ENCODE measurements at places on chromosomes 1 and 21.

DNA sequence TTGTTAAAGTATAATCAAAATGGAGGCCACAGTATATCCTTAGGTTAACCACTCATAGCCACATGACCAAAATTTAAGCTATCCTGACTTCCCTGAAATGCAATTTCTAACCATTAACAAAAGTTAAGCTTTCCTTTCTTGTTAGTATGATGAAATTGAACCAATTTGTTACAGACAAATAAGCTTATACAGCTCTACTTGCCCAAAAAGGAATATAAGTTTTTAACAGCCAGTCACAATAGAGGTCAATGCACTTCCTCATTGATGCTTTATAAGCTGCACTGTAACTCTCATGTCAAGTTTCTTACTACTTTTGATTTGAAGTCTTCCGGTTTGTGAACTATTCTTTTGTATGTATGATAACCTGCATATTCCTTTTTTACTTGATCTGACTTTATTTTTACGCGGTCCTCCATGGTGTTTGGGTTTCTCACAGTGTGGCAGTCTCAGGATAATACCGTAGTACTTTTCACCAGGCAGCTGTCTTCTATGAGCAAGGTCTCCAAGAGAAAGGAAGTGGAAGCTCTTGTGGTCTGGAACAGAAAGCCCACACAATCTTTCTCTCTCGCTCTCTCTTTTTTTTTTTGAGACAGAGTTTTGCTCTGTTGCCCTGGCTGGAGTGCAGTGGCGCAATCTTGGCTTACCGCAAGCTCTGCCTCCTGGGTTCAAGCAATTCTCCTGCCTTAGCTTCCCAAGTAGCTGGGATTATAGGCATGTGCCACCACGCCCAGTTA is 331.6 kb downstream of the SRGAP2C start:
- DNase-seq = no peak

DNA sequence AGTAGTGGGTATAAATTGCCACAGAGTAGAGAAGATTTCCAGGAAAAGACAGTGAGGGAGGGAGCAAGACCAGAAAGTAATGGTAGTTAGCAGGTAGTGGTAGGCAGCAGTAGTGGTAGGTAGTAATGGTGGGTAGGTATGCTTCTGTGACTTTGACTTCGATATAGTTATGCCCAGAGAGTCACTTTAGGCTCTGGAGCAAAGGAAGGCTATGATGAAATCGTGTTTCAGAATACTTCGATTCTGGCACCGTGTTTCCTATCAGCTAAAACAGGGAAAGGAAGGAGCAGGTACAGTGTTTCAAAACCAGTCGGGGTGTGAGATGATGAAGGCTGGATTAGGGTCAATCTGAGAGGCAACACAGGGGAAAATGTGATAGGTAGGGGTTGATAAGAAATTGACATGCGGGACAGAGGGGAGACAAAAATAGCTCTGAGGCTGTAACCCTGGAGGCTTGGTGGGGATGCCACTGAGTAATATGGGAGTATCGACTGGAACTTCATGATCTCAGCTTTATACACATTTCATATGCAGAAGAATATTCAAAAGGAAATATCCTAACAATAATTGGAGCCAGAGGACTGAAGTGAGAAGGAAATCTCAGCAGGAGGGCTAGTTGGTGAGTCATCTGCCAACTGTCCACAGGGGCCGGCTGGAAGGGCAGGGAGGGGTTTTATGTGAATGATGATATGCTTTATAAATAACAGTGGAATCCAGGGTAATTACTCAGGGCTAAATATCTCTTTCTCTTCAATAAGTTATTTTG is 25.2 kb upstream of the TRIM45 start:
- peak; percentile 77 for DNase-seq

DNA sequence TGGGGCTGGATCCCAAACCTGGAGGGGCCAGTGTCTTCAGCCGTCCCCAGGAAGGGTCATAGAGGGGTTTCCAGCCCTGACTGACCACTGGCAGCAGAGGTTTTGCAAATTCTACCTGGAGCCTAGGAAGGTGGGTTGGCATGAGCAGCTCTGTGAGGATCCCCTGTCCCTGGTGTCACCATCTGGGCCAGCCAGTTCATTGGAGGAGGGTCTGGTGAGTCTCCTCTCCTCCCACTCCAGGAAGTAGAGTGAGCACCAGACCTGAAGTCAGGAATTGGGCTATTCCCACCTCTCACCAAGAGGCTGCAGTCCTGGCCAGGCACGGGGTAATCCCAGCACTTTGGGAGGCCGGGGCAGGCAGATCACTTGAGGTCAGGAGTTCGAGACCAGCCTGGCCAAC is 57.4 kb downstream of the UBIAD1 start:
- no peak for DNase-seq

GRCh38 chr1:44630116-44630515 is 44.2 kb downstream of the TMEM53 start:
- DNase-seq = peak; percentile 86

GRCh38 chr1:204127597-204128242 is 24.1 kb downstream of the ETNK2 start:
- peak; percentile 43 for DNase-seq

- DNase-seq = no peak
These were observed 8.0 kb downstream of the C1orf167 start for GRCh38 chr1:11770011-11770410.

DNA sequence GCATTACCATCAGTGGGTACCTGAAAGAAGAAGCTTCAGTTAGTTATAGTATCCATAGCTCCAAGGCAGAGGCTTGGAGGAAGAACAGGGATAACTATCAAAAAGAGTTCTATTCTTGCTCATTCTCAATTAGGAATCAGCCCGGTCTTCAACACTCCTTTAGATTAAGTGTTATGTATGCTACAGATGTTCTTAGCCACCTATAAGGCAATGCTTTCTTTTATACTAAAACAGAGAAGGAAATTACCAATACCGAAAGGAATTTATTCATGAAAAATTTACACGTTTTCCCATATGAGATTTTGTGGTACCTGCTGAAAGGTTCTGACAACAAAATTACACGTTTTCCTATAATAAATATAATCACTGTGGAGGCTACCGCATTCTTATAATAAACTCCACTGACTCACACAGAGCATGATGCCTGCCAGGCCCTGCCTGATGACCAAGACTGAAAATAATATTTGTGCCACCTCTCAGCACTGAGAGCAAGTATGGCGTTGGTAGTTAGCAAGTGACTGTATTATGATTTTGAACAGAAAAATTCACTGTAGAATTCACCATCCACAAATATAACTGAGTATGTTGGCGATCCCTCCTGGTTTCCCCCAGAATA is 58.3 kb downstream of the APP start:
- no peak for DNase-seq

DNA sequence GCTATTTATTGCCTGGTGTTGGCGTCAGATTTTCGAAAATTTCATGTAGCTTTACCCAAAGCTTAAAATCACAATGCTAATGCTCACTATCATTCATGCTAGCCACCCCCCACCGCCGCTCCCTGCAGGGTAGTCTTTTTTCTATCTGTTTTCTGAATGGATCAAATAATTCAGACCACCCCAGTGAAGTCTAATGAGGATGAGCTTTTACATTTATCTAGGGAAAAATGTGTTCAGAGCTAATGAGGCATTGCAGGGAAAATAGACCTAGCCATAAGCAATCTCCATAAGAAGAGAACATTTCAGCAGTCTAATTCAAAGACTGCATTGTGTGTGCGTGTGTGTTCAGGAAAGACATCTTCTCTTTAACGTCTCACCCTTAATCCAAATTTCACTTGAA is 533.0 kb upstream of the PRMT6 start:
- no peak for DNase-seq

DNA sequence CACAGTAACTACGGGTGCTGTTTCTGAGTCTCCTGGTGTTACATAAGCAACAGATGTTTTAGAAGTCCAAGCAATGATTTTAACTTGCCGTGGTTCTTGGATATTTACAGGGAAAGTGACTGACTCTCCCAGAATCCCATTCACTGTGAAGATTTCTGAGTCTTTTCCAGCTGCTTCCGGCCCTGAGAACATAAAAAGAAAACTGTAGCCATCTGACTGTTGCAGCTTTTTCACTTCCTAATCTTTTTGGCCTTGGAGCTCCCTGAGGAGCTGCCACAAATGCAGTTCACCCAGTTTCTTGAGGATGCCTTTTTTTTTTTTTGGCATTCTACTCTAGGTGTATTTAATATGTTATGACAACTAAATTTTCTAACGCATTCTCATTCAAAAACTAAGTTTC is 13.7 kb downstream of the CD84 start:
- no peak for DNase-seq

Measured in RCC 7860 (cell line).